ENCODE measurements at places on chromosomes 12 and 14. TPM values are rescaled to one million over a fixed set of nuclear protein-coding genes. Genes with fewer than 3 reads are reported as not detected.

- DNase-seq: no peak
Measured at GRCh38 chr12:71795901-71796300, 41.2 kb downstream of the RAB21 start.

GRCh38 chr12:16094437-16094836, 183.0 kb downstream of the SLC15A5 start:
- no peak for DNase-seq

DNA sequence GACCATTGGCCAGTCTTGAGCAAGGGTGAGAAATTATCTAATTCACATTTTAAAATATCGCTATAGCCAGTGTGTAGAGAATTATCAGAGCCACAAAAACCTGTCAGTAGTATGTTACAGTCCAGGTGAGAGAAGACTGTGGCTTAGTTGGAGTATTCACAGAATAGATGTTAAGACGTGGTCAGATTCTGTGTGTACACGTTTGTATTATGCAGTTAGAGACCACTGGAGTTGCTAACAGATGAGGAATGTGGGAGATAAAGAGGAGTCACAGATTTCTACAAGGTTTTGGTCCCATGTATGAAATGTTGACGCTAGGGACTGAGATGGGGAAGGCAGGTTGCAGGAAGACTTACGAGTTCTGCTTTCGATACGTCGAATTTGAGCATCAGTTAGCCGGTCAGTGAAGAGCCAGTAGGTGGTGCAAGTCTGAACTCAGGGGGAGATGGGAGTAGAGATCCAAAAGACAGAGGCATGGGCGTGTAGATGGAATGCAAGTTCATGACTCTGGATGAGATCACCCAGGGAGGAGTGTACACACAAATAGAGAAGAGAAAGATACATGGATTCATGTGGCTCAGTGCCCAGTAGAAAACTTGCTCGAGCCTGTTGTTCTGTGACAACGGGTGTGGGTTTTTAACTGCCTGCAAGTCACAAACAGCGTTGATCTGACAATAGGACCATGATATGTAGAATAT, 114.8 kb upstream of the FLRT2 start:
- DNase-seq: peak; percentile 89

DNA sequence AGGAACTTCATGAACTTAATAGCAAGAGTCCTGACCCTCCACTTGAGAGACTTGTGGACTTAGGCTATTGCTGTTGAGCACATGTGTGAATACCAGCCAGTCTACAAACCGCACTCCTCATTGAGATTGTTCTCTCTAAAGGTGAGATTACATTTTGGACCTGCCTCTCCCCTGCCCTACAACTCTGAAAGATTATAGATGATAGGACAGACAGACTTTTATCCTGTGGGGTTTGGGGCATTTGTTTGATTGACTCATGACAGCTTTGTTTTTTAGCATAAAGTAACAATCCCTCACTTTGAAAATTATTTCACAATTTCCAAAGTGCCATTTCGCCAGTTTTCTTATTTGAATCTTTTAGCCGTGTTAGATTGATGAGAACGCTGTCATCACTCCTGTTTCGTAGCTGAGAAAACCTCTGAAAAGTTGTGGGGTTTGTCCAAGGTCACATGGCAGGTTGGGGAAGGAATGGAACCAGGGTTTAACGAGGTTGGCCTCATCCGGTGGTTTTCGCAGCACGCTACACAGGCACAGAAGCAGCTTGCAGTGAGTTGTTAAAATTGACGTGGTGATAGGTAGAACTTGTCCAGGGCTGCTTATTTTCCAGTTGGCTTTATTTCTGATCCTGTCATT, 836 bp downstream of the EVL start:
- DNase-seq: no peak

DNA sequence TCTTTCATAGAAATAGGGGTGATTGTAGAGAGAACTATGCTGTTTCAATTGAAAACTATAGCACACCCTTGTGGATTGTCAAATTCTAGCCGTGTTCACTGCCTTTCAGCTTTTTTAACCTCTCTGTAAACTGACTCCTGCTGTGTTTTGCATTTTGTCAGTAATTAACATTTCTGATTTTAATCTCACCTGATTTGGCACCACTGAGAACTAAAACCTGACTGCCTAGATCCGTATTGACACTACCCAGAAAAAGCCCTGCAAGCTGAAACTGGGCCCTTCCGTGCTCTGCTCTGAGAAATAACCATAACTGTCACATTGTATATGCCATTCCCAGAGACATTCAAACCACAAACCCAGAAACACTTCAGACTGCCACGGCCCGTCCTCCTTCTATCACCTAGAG, 26.6 kb upstream of the ETV6 start:
- no peak for DNase-seq

GRCh38 chr14:39376667-39377403, 55.4 kb downstream of the FBXO33 start:
- no peak for DNase-seq

DNA sequence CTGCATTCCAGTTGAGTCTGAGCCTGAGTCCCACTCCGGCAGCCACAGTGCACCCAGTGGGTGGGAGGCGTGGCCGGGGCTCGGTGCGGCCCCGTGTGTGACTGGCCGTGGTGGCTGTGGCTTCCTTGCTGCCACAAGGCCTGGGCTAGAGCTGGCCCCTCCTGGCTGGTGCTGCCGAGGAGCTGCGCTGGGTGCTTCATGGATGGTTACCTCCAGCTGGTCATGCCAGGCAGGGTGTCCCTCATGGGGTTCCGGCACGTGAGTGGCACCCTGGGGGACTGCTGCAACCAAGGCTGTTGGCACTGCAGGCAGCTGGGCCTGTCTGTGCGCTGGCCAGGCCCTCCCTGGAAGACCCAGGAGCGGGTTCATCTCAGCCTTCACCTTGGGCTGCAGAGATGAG, 62.7 kb downstream of the KIF26A start:
- DNase-seq: no peak

- no peak for DNase-seq
Measured at GRCh38 chr12:121080909-121081308, 41.9 kb upstream of the OASL start.

- no peak for DNase-seq
Measured at GRCh38 chr12:129719416-129719815, 184.4 kb downstream of the TMEM132D start.

DNA sequence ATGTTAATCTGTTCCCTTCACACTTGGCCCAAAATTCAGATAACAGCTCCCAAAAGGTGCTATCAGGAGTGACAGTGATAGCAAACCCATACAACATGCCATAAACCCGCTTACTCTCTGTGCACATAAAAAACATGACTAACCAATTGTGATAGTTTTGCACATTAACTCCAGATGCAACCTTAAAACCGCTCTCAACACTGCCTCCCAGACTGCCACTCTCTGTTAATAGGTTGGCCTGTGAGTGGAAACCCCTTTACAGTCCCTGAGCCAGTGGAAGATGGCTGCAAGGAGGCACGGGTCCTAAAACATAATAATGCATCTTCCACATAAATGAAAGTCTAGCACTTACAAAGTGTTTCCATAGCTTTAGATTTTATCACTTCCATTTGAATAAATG, 12.0 kb upstream of the TMTC1 start:
- no peak for DNase-seq

- DNase-seq: peak; percentile 42
Measured at GRCh38 chr12:26402648-26403047, 207.3 kb downstream of the SSPN start.

GRCh38 chr14:102314242-102315011, 5.1 kb upstream of the ZNF839 start:
- peak; percentile 78 for DNase-seq

DNA sequence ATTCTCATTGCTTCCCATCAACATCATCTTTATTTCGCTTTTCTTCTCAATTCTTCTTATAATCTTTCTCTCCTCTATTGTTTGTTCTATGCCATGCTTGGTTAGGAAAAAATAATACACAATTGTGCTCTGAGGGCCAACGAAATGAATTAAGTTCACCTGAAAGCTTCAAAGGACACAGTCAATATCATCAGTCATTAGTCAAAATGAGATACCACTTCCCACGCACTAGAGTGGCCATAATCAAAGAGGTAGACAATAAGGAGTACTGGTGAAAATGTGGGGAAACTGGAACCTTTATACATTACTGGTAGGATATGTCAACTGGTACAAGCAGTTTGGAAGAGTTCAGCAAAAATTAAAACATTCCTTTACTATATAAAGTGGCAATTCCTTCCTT, 91.5 kb downstream of the TMTC1 start:
- DNase-seq: no peak

DNA sequence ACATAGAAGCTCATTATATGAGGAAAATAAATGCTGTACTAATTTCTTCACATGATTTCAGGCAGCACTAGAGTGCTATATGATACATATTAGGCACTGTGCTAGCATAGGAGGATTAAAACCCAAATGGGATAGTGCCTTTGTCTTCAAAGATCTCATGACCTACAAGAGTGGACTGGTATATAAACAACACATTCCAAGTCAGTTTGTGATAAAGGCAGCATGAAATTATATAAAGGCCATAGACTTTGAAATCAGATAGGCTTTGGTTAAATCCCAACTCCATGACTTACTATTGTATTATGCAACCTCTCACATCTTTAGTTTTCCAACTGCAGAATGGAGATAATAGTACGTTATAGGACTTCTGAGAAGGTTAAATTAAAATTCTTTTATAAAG, 179.7 kb downstream of the RAD51B start:
- DNase-seq: no peak

The NT5DC3 gene
- 3.9 TPM for total RNA-seq

The CLMN gene
- 7.0 TPM for total RNA-seq

The MDGA2 gene
- 0.78 TPM for total RNA-seq

The KRT4 gene
- total RNA-seq: 0.51 TPM

The SERPINA4 gene
- not detected for total RNA-seq

The KRT85 gene
- not detected for total RNA-seq
